ENCODE measurements at places on chromosomes 2 and 18.

DNA sequence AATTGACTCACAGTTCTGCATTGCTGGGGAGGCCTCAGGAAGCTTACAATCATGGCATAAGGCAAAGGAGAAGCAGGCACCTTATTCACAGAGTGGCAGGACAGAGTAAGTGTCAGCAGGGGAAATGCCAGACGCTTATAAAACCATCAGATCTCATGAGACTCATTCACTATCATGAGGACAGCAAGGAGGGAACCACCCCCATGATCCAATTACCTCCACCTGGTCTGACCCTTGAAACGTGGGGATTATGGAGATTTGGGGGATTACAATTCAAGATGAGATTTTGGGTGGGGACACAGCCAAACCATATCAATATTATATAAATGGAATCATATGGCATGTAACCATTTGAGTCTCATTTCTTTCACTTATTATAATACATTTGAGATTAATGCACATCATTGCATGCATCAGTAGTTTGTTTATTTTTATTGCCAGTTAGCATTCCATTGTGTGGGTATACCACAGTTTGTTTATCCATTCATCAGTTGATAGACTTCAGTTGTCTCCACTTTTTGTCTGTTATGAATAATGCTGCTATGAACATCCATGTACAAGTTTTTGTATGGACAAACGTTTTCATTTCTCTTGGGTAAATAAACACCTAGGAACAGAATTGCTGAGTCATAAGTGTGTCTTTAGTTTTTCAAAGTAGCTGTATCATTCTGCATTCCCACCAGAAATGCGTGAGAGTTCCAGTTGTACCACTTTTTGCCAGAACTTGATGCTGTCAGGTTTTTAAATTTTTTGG is 5.8 kb upstream of the SRBD1 start:
- DNase-seq, result no peak

DNA sequence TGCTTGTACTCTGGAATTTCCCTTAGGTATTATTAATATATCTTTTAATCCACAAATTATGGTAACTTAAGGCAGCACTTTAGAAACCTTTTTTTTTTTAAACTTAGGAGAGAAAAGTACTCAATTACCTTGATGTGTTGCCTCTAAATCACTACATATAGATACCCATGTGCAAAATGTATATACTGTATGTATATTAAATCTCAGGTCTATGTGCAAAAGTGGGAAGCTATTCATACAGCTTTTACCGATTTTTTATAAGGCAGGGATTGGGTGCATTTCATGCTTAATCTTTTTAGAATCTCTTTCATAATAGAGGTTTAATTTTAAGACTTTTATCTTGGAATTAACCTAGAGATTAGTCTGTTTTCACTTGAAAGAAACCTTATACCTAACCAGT is 3.4 kb downstream of the EML4 start:
- no peak for DNase-seq

GRCh38 chr18:31857526-31858106 is 85.3 kb downstream of the TRAPPC8 start:
- DNase-seq, result no peak

DNA sequence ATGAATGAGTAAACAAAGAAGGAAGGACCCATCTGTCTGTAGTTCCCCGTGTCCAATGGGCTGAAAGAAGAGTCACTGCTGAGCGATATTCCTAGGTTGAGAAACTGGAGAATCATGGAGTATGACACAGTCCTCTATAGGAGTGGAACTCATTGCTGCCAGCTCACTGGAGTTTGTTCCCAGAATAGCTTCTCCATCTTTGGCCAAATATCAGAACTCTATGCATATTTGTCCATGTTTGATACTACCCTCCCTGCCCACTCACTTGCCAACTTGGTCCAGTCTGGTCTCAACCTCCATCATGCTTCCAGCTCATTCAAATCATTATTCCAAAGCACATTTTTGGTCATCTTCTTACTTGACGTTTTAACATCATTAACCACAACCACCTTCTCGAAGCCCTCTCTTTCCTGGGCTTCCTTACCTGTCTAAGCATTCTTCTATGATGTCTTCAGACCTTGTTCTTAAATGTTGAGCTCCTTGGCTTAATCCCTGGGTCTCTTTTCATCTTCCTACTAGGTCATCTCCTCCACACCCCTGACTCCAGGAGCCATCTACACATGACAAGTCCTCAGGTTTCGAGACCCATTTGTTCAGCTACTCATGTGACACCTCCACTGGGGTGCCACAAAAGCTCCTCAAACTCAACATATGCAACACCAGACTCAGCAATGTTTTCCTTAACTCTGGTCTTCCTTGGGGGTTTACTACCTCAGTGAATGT is 221.6 kb downstream of the MYCN start:
- DNase-seq, result no peak

- DNase-seq, result no peak
Measured at GRCh38 chr2:100745604-100746003, 74.3 kb upstream of the NPAS2 start.

GRCh38 chr18:44502790-44503189 is 177.9 kb upstream of the SETBP1 start:
- DNase-seq, result no peak

DNA sequence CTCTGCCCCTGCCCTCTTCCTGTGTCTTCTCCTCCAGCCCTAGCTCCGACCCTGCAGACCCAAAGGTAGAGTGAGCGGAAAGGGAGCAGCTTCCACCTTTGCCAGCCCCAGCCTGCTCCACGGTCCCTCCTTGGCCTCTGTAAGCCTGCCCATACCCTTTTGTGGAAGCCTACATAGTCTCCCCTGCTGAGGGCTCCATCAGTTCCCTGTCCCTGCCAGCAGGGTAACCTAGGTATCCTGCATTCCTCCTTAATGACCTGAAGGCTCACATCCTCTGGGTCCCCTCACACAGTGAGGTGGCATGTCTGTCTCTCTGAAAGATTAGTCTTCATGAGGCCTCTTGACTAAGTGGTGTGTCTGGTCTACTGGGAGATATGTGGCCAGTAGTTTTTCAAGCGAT is 20.5 kb upstream of the ACKR3 start:
- no peak for DNase-seq

DNA sequence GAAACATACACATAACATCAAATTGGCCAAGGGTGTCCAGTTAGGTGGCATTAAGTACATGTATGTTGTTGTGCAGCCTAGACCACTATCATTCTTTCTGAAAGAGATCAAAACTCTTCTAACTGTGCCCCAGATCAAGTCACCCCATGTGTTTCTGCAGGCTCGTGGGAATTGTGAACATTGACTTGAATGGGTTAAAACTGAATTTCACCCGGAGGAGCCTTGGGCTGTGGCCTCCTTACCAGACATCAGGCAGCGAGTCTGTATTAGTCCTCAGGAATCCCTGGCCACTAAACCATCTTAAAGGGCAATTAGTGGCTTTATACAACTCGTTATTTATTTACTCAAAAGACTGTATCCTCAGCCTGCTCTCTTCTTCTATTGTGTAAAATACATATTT is 149.0 kb upstream of the REV1 start:
- no peak for DNase-seq

DNA sequence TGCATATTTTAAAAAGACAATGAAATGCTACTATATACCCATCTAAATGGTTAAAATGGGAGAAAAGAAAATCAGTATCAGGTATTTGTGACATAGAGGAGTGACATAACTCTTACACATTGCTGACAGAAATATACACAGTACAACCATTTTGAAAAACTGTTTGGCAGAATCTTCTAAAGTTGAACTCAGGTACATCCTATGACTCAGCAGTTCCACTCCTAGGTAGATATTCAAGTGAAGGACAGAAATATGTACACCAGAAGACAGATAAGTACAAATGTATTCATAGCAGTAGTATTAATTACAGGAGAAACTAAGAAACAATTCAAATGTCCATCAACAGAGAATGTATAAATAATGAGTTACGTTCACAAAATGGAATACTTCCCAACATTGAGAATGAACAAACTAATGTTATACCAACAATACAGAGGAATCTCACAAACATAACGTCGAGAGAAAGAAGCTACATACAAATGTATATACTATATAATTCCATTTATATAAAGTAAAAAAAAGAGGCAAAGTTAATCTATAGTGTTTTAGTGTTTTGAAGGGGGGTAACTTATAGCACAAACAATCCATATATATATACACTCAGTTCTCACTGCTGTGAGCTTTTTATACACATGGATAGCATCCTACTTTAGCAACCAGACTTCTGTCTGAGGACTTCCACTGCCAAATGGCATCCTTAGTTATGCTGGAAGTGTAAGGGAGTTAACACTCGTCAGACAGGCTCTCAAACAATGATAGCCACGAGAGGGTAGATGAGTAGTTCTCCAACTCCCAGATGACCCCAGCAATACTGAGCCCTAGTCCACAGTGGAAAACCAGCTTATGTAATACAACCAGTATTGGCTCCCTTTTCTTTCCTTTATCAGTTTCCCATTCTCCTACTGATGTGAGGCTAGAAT is 172.5 kb downstream of the NBAS start:
- no peak for DNase-seq

DNA sequence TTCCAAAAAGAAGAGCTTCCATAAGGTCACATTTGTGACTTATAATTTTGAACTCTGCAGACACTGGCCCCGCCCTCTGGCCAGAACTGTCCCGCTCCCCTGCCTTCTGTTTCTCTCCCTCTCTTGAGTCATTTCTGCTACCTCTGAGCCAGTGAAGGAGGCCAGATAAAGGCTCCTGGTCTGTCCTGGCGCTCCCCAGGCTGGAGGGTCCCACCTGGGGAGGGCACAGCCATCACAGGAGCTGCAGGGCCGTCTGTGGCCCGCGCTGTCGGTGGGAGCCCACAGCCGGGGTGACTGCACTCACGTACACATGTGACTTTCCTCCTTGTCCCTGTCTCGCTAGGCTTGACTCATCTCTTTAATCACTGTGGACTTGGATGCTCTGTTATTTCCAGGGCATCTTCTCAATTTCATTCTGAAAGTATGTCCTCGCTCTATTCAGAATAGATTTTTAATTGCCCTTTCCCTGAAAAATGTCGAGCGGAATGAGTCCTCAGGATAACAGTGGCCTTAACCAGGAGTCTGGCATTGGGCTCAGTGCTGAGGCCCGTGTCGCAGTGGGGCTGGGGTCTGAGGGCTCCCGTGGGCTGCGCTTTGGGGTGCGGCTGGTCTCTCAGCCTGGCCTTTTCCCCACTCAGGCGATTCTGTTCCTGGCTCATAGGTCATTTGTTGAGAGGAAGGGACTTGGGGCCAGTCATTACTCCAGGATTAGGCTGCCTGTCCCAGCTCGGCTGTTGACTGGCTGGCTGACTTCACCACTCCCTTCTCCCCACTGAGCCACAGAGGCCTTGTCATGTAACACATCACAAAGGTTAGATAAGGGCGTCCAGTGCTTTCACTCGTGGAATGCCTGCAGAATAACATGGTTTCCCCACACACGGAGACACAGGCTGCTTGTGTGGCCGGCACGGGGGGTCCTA is 34.5 kb downstream of the KLHL29 start:
- no peak for DNase-seq

DNA sequence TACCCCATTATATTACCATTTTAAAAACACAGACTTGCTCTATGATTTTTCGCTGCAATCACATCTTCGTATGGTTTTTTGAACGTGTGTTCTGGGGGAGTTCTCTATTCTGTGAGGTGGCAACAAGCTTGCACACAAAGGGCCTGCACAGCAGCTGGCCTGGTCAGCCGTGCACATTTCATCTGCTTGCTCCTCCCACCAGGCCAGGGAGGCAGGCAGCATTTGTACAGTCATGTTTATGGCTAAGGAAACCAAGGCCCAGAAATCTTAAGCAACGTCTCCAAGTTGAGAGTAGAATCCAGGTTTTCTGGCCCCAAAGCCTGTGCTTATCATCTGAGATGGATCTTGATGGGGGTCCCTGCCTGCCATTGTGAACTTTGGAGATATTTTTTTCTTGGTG is 106.4 kb upstream of the SMIM21 start:
- DNase-seq, result no peak

GRCh38 chr2:236052926-236053821 is 115.0 kb downstream of the GBX2 start:
- no peak for DNase-seq

DNA sequence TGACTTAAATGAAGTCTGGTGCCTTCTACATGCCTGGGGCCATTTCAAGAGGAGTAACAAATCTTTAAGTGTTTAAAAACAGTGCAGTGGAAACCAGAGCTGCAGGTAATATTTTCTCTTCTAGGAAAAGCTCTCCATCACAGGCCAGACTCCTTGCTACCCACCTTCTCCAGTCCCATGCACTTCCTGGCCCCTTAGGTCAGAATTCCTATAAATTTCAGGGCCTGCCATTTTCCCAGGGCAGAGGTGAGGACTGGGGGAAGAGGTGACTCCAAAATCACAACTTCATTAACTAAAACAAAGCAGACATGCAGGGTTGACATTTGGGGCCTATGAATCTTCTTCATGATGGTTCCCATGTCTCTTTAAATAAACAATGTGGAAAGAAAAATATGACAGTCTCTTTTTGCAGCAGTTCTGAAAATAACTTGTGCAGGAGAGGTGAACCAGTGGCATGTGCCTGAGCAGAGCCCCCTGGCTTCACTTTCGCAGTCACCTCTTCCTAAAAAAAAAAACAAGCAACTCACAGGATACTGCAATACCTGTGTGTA is 63.7 kb upstream of the TANC1 start:
- DNase-seq, result no peak

GRCh38 chr2:190589008-190589407 is 54.5 kb upstream of the NEMP2 start:
- no peak for DNase-seq

DNA sequence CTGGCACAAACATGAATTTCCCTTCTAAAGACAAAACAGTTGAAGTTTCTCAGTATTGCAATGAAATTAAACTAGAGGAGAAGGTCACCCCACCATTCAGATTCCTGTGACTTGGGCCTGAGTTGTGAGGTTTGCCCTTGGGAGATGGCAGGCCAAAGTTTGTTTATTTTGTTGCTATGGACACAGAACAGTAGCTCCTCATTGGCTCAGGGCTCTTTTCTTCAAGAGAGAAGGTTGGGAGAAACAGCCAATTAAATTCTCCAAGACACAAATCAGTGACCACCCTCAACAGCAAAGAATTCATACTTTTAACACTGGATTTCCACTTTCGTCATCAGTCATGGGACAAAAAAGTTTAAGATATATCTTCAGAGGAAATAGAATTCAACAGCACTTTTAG is at the start of gene FLACC1:
Gene FLACC1 (minus strand): TSS at position 125 of the 400 bp plus-strand sequence. CDS start 5,941 bp downstream, outside the sequence.
- no peak for DNase-seq

GRCh38 chr18:27378431-27379095 is 193.5 kb upstream of the CHST9 start:
- no peak for DNase-seq

DNA sequence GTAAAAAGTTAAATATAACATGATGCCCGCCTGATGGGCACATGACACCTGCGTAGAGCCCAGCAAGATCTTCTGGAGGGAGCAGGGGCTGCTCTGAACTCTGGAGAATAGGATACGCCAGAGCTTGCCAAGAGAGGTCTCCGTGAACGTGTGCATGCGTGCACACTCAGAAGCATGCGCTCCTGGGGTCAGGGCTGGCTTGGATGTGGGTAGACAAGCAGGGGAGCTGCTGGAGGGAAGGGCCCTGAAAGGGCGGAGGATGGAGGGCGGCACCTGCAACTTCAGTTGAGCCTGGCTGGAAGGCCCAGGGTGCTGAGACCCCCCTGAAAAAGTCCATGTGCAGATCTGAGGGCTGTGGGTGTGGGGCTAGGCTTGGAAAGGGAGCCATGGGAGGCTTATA is 828.4 kb upstream of the SALL3 start:
- DNase-seq, result no peak

- DNase-seq, result no peak
Measured at GRCh38 chr2:126864861-126865260, 33.8 kb upstream of the TEX51 start.

- DNase-seq, result no peak
Measured at GRCh38 chr2:26941486-26941885, 29.0 kb upstream of the MAPRE3 start.

GRCh38 chr18:30743033-30743432 is 299.5 kb downstream of the DSC3 start:
- no peak for DNase-seq

GRCh38 chr2:102437122-102437521 is 14.2 kb downstream of the IL18RAP start:
- no peak for DNase-seq

Data from stimulated activated CD4-positive, alpha-beta T cell treated with anti-CD3 and anti-CD28 coated beads, TNF-alpha, amount 100 ng/mL, for 4 hours (primary cell).